Activated CD8-positive, alpha-beta T cell treated with anti-CD3 and anti-CD28 coated beads, Interleukin-2, amount 10 ng/mL, durations not matched to agents 7 days and 5 days (primary cell): ENCODE measurements at places on chromosomes 11 and 22. TPM values are rescaled to one million over a fixed set of nuclear protein-coding genes. Genes with fewer than 3 reads are reported as not detected.

DNA sequence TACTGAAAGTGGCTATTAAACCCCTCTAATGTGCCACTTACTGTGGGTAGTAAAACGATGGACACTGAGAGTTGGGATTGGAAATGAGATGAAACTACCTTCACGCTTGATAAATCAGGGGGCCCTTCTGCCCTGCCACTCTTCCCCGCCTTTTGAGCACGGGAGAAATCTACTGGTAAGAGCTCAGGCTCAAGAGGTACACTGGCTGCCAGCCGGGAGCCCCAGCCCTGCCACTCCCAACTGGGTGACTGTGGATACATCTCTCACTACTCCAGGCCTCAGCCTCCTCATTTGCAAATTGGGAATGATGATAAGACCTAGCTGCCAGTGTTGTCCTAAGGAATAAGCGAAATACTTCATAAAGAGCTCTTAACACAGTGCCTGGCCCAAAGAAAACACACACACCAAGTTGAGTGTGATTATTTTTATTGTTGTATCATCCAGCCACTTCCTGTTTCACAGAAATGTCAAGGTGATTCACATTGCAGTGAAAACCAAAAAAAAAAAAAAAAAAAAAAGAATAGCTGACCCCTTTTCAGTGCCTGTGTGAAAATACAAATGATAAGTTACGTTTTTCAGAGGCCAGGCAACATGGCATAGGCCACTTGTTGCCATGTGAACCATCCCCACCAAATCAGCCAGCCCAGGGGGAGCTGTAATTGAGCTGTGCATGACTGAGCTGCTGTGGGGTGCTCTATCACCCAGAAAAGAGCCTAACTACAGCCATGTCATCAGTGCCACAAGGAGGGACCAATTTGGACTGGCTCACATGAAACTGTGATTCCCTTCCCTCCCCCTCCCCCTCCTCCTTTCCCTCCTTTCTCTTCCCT, 4.4 kb upstream of the ZNRD2 start:
- no peaks in the 10 kb centered on the region for H3K27me3 ChIP-seq
- peak; percentile 61 for DNase-seq
- peaks cover 48% of the 10 kb centered on the region for H3K4me1 ChIP-seq
- peak overlapping the region; percentile 93 for H3K27ac ChIP-seq

DNA sequence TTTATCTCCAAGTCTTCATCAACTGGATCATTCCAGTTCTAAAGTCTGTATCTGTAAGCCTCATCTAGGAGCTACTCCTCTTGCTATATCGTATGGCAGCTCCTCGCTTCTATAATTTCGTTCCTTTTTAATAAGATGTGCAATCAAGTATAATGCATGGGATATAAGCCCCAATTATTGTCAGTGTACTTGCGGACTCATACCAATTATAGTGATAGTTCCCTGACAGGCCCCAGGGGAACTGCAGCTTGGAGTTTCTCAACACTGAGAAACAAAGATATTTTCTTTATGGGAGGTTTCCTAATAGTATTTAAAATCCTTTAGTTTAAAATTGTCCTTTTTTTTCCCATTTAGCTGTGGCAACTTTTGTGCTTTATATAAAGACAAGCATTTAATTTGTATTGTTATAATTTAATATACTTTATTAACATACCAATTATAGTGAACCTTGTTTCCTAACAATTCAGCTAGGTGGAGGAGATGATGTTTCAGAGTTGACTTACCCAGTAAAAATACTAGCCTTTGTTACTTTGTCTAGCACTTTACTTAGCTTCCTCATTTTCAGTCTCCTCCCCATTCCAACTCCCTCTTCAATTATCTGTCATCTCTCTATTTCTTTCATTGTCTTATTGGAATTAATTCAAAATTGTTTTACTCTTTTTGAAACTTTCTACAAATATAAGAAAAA, 25.3 kb upstream of the DDX17 start:
- no peak for DNase-seq
- H3K4me1 ChIP-seq, result peaks cover 15% of the 10 kb centered on the region
- no peaks in the 10 kb centered on the region for H3K27me3 ChIP-seq

- no peak for DNase-seq
- no peak overlapping the region for H3K4me3 ChIP-seq
- no peaks in the 10 kb centered on the region for H3K36me3 ChIP-seq
- H3K4me1 ChIP-seq, result peaks cover 39% of the 10 kb centered on the region
- peaks cover 3% of the 10 kb centered on the region for H3K27me3 ChIP-seq
- no peak overlapping the region for H3K27ac ChIP-seq
Measured at GRCh38 chr22:38957808-38958650, 620 bp downstream of the APOBEC3A start.

DNA sequence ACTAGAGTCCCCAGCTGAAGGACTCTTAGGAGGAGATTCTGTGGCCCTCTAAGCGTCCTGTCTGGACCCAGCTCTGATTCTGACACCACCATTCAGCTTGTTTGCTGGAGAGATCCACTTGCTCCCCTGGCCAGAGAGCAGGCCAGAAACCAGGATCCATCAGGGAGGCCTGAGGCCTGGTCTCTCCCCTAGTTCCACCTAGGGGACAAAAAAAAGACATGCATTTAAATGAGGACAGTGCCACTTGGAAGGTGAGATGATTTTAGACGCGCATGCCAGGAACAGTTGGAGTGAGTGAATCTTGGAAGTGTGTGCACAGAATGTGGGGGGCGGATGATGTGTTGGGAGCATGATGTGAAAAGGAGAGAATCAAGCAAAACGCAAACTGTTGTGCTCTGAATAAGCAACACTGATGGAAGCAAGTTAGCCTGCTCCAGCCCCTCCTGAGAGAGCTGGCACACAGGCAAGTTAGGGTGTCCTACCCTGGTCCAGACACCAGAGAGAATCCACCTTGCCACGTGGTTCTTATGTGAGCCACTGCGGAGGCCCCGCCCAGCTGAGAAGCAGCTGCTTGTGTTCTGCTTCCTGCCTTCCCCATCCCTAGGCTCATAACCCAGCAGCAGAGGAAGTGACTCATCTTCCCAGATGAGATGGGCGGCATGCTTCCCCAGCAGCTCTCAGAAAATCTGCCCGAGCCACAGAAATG, 8.0 kb upstream of the SLCO2B1 start:
- H3K4me1 ChIP-seq, result peaks cover 58% of the 10 kb centered on the region
- H3K27ac ChIP-seq, result peak overlapping the region; percentile 89
- peaks cover 22% of the 10 kb centered on the region for H3K27me3 ChIP-seq
- peak overlapping the region; percentile 42 for H3K4me3 ChIP-seq
- H3K36me3 ChIP-seq, result no peaks in the 10 kb centered on the region

The OR6A2 gene
- total RNA-seq, result 0.05 TPM

The MMP7 gene
- not detected for total RNA-seq
